ENCODE measurements at places on chromosomes 16 and 17.

- DNase-seq = no peak
These were observed 11.9 kb downstream of the PIEZO1 start for GRCh38 chr16:88772871-88773811.

GRCh38 chr16:46730126-46730525 is 18.0 kb downstream of the MYLK3 start:
- no peak for DNase-seq

DNA sequence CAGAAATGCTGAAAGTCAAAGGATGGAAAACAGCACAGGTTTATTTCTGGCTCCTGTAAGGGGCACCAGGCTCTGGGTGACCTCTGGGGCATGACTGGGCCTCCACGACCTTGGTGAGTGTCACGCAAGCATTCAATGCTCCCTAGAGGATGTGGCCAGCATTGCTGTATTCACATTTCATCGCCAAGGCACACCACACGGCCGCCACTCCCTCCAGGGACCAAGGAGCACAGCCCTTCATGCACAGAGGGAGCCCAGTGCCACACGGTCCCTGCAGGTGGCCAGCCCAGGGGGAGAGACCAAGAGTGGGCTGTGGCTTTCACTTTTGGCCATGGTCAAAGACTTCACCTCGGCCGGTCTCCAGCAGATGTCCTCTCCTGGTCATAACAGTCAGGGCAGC is 137.4 kb upstream of the TNRC6C start:
- no peak for DNase-seq

DNA sequence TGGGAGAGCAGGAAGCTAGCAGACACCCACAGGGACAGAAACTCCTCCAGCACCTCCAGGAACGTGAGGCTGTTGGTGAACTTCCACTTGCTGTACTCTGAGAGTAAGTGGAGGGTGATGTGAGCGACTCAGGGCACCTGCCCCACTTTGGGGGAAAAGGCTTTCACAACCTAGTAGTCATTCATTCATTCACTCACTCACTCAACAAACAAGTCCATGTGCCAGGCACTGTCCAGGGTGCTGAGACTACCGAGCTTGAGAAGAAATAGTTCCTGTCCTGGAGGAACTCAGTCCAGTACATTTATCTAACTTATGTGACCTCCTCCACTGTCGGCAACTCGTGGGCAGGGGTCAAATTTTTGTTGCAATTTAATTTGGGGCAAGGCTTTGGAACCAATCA is 26.6 kb downstream of the LGALS9 start:
- DNase-seq = no peak

DNA sequence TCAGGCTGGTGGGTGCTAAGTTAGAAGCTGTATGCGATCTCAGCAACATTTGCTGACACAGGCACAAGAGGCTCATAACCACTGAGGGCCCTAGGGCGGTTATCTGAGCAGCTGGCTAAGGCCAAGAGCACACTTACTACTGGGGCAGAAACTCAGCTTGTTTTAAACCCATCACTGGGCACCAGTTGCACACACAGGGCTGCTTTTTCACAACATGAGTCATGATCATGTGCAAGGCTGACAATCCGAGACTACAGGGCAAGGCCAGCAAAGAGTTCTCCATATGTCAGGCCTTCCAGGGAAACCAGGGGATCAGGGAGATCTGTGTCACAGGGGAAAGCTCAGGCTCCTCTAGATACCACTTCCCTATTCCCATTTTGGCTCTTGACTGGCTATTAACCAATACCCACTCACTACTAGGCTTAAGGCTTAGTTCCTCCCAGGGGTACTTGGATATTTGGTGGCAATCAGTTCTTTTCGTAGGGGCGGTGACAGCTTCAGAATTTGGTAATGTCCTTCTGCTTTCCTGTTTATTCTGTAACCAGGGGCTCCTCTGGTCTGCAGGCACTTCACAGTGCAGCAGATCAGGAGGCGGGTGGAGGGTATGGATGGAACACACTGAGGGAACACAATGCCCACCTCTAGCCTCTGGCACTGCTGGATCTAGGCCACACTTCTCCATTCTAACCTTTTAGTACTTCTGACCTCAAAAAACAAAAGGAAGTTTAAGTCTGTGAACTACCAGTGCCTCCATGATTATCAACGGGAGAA is 44.9 kb upstream of the ERN1 start:
- no peak for DNase-seq

All from activated naive CD4-positive, alpha-beta T cell (primary cell).